Activated CD4-positive, alpha-beta memory T cell treated with anti-CD3 and anti-CD28 coated beads, Interleukin-2, amount 10 ng/mL, durations not matched to agents 7 days and 5 days (primary cell): ENCODE measurements at places on chromosomes 3 and 15. TPM values are rescaled to one million over a fixed set of nuclear protein-coding genes. Genes with fewer than 3 reads are reported as not detected.

Gene EFHB
- total RNA-seq, result 0.58 TPM

Gene THSD4
- total RNA-seq, result not detected

Gene PPP1R14D
- total RNA-seq, result not detected

Gene CPN2
- not detected for total RNA-seq

Gene PRKCI
- 18.6 TPM for total RNA-seq

Gene PLA2G4F
- not detected for total RNA-seq

Gene DLG1
- total RNA-seq, result 58.2 TPM

Gene UBA3
- total RNA-seq, result 93.1 TPM

Gene PAQR5
- not detected for total RNA-seq

Gene KCNMB2
- not detected for total RNA-seq

DNA sequence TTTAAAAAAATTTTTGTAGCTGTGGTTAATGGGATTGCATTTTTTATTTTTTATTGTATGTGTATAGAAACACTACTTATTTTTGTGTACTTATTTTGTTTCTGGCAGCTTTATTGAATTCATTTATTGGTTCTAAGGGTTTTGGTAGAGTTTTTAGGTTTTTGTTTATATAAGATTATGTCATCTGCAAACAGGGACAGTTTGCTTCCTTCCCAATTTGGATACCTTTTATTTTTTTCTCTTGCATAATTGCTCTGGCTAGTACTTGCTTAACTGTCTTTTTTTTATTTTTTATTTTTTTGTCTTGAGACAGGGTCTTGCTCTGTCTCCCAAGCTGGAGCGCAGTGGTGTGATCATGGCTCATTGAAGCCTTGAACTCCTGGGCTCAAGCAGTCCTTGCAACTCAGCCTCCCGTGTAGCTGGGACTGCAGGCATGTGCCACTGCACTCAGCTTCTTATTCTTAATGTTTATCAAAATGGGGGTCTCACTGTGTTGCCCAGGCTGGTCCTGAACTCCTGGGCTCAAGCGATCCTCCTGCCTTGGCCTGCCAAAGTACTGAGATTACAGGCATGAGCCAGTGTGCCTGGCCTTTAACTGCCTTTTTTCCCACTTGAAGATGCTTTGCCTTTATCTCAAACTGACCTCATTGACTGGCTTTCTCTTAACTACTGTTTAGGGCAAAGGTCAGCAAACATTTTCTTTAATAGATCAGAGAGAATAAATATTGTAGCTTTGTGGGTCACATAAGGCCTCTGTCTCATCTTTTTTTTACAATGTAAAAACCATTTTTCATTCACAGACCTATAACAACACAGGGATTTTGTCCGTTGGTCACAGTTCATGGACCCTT lies 8.6 kb downstream of the TFG start:
- H3K4me1 ChIP-seq, result peaks cover 36% of the 10 kb centered on the region
- H3K27ac ChIP-seq, result no peak overlapping the region
- H3K27me3 ChIP-seq, result no peaks in the 10 kb centered on the region
- H3K4me3 ChIP-seq, result no peak overlapping the region

- H3K27ac ChIP-seq, result no peak overlapping the region
- peaks cover 31% of the 10 kb centered on the region for H3K27me3 ChIP-seq
- H3K36me3 ChIP-seq, result no peaks in the 10 kb centered on the region
- no peak overlapping the region for H3K4me3 ChIP-seq
- no peak for DNase-seq
Observed at GRCh38 chr3:53624061-53624857, 129.8 kb downstream of the CACNA1D start.

- peaks cover 3% of the 10 kb centered on the region for H3K27me3 ChIP-seq
- no peak within 1 kb of the TSS for H3K4me3 ChIP-seq
- DNase-seq, result no peak
- peak within 1 kb of the TSS; percentile 61 for H3K27ac ChIP-seq
- H3K4me1 ChIP-seq, result peaks cover 46% of the 10 kb centered on the region
- no peaks in the 10 kb centered on the region for H3K36me3 ChIP-seq
Observed at GRCh38 chr3:119597548-119598288, at the start of gene PLA1A. Gene PLA1A (plus strand): TSS chr3:119597885. CDS start chr3:119597914, 29 bp downstream.

DNA sequence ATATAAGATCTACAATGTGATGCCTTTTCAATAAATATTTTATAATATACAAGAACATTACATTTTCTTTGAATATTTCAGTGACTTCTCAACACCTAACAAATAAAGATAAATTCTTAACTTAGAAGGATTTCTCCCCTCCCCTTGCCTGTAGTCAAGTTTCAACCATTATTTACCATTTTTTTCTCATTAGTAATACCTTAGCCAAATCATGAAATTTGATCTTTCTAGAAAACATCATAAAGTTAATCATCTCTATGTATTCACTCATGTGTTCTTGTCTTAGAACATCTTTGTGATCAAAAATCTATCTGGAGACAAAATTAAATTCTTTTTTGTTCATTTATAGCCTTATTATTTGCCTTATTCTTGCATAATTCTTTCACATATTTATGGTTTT lies 1201.8 kb upstream of the EPHA6 start:
- H3K27ac ChIP-seq, result no peak overlapping the region
- H3K27me3 ChIP-seq, result no peaks in the 10 kb centered on the region

DNA sequence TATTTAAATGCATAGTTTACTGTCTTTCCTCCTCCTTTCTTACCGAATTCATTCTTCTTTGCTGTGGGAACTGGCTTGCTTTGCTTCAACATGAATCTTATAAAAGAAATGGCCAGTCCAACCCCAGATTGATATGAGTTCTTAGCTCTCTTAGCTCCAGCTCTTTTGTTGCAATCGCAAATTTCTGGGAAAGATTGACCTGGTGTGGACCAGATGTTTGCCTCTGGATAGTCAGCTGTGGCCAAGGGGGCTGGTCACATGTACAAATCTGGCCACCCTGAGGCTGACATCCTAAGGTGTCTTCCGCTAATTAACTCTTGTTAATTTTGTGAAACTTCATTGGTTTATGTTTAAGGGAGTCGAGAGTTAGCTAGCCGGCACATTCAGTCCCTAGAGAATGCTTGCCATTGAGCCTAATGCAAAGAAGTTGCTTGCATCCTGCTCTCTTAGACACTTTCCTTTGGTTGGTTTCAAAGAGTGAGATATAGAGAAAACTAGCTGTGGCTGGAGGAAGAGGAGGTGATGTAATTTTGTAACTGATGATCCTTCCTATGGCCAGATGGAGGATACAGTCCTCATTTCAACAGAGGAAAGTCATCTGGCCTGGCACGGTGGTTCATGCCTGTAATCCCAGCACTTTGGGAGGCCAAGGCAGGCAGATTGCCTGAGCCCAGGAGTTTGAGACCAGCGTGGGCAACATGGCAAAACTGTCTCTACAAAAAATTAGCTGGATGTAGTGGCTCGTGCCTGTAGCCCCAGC lies 162.4 kb downstream of the ADAMTSL3 start:
- no peak overlapping the region for H3K27ac ChIP-seq
- no peaks in the 10 kb centered on the region for H3K27me3 ChIP-seq
- H3K4me3 ChIP-seq, result no peak overlapping the region

DNA sequence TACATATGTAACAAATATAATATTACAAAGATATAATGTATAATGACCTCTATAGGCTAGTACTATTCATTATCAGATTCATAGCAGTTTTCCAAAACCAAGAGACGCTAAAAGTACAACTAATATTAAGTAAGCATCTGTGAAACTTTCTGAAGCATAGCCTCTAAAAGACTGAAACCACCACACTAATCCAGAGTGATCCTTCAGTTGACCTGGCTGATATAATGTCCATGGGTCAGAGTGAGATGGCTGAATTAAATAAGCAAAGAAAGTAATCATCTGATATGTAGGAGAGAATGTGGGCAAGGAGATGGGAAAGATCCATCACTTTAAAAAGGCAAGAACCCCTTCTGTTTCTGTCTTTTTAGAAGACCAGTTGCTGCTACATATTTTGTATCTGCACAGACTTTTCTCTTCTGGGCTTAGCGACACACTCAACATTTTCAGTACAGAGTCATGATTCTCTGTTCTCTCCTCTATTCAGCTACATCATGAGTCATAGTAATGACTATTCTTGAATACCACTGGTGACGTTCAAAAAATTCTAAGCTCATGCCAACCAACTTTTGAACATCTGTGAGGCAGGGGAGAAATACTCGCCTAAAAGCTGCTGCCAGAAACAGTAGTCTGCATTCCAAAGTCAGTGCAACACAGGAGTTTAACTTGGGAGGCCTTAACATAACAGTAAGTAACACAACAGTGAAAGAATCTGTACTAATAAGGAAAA lies 149.6 kb downstream of the MAGI1 start:
- H3K36me3 ChIP-seq, result no peaks in the 10 kb centered on the region
- H3K27me3 ChIP-seq, result no peaks in the 10 kb centered on the region
- H3K27ac ChIP-seq, result no peak overlapping the region
- no peaks in the 10 kb centered on the region for H3K4me1 ChIP-seq

GRCh38 chr3:17491601-17492000 lies 250.8 kb downstream of the TBC1D5 start:
- no peak overlapping the region for H3K27ac ChIP-seq
- H3K4me1 ChIP-seq, result no peaks in the 10 kb centered on the region
- no peak overlapping the region for H3K4me3 ChIP-seq
- H3K36me3 ChIP-seq, result peaks cover 13% of the 10 kb centered on the region
- no peaks in the 10 kb centered on the region for H3K27me3 ChIP-seq
- no peak for DNase-seq

DNA sequence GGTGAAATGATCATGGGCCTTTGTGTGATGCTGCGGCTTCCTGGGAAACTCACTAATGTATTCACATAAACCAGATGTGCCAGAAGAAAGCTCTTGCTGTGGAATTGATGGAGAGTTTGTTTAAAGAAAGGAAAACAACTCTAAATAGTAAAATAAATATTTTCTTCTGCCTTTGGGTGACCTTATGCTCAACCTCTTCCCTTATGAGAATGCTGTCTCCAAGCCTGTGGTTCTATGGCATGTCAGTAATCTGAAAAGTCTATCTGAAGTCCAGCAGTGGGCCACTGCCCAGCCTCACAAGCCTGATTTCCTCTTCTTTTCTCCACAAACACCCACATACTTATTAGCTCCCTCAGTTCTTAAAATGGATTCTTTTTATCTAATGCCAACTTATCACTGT lies 49.9 kb upstream of the PHLDB2 start:
- H3K36me3 ChIP-seq, result no peaks in the 10 kb centered on the region
- no peak for DNase-seq
- H3K27me3 ChIP-seq, result no peaks in the 10 kb centered on the region
- no peaks in the 10 kb centered on the region for H3K4me1 ChIP-seq
- H3K27ac ChIP-seq, result no peak overlapping the region
- no peak overlapping the region for H3K4me3 ChIP-seq

DNA sequence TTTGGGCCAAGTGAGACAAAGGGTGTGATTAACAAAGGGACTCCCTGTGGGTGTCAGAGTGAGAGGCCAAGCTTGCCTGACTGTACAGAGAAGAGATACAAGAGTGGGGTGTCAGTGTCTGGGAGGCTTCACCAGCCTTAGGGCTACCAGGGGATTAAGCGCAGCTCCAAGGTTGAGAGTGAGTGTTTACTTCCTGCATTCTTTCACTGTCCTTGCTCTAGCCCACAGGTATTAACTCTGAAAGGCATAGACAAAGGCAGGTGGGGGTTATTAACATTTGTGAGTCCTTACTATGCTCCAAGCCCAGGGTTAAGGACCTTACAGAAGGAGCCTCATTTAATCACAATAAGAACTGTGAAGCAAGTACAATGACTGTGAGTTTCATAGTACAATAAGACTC lies 107.6 kb downstream of the IL20RB start:
- no peaks in the 10 kb centered on the region for H3K36me3 ChIP-seq
- H3K27ac ChIP-seq, result no peak overlapping the region
- H3K4me3 ChIP-seq, result no peak overlapping the region
- no peak for DNase-seq
- H3K4me1 ChIP-seq, result peaks cover 10% of the 10 kb centered on the region

DNA sequence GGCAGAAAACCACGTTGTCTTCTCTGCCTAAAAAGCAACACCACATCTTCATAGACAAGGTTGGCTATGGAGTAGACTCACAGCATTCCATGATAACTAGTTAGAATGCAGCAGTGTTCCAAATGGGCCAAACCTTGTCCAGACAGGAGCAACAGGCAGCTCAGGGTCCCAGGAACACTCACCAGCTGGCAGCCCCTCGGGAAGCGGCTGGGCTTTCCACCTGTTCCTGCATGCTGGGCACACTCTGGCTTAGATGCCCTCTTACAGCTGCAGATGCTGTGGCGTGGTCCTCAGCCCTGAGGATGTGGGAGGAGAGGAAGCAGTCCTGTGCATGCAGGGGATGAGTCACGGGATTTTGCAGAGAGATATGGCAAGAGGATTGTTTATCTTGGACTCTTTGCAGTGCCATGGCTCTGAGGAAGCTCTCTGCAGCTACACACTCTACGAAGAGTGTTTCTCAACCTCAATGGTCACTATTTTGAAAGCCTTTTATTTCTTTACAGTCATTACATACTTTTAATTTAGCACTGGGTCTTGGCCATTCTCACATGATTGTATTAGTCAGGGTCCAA lies 11.3 kb downstream of the NRROS start:
- peaks cover 60% of the 10 kb centered on the region for H3K4me1 ChIP-seq
- H3K27ac ChIP-seq, result peak overlapping the region; percentile 42
- no peak overlapping the region for H3K4me3 ChIP-seq
- H3K36me3 ChIP-seq, result peaks cover 78% of the 10 kb centered on the region

DNA sequence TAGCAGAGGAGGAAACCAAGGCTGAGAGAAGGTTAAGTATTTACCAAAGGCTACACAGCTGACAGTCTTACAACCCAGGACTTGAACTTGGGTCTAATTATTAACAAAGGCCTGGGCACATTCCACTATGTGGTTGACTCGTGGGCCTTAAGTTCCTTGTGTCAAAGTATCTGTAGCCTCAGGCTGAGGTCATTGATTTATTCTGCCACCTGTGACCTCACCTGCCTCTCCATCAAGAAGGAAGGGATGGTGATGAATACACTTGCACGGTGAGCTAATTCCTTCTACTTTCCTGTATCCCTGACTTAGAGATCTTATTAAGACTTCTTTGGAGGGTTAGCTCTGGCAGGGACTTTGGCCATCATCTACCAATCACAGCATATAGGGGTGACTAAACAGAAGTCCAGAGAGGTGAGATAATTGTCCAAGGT lies 19.9 kb upstream of the LRRC58 start:
- DNase-seq, result no peak
- H3K27ac ChIP-seq, result no peak overlapping the region
- H3K4me1 ChIP-seq, result no peaks in the 10 kb centered on the region
- no peak overlapping the region for H3K4me3 ChIP-seq
- H3K36me3 ChIP-seq, result no peaks in the 10 kb centered on the region

GRCh38 chr15:56752986-56753385 lies 19.7 kb upstream of the ZNF280D start:
- no peaks in the 10 kb centered on the region for H3K36me3 ChIP-seq
- no peak overlapping the region for H3K27ac ChIP-seq
- DNase-seq, result no peak
- no peaks in the 10 kb centered on the region for H3K4me1 ChIP-seq
- no peak overlapping the region for H3K4me3 ChIP-seq
- peaks cover 5% of the 10 kb centered on the region for H3K27me3 ChIP-seq
